ENCODE measurements at places on chromosomes 13 and 19.

GRCh38 chr13:98586400-98587345 lies 9.8 kb upstream of the STK24 start:
- no peak for DNase-seq

GRCh38 chr13:34391076-34391475 lies 551.0 kb upstream of the NBEA start:
- no peak for DNase-seq

DNA sequence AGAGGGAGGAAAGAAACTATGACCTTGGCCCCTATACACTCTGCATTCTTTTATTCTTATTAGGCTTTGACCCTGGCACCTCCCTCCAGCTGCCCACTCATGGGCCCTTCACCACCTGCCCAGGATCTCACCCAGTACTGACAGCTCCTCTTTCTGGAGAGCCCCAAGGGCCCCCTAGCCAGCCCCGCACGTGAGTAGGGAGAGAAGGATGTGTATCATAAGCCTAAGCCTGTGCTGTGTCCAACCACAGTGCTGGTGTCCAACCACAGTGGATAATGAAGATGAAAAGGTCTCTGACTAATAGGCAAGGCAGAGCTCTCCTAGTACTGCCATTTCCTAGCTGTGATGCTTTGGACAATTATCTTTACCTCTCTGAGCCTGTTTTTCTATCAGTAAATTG lies 4.2 kb downstream of the DMRTC2 start:
- no peak for DNase-seq

DNA sequence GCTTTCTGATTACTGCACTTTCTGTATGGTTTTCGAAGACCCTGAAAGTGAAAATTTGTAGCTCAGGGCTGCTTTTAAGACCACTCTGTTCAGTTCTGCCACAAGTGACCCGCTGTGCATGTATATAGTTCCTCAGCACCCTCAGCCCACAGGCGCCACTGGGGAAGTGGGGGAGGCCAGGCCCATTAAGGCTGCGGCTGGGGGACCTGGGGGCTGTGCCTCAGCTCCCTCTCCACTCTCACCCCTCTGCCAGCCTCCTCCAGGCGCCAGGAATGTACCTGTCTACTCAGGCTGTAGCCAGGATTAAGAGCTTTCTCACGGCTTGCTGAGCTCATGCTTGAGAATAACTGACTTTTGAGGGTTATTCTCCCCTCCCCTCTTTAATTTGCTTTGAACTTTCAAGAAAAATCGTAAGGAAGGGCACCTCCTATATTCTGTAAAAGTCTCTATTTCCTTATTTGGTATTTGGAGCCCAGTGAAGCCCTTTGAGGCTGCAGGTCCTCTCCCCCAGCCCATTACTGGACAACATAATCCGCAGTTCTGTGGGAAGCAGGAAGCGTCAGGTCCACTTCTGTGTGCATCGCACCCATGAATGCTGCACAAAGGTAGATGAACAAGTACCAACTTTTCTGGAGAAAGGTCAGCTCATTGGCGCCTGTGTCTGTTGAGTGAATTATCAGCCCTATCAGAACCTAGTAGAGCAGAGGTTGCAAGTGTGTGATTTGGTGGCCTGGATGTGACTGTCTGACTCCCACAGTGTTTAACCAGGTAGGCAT lies 29.6 kb downstream of the GJA3 start:
- no peak for DNase-seq

- DNase-seq = no peak
These were observed 1.3 kb downstream of the FCGRT start for GRCh38 chr19:49513746-49514118.

DNA sequence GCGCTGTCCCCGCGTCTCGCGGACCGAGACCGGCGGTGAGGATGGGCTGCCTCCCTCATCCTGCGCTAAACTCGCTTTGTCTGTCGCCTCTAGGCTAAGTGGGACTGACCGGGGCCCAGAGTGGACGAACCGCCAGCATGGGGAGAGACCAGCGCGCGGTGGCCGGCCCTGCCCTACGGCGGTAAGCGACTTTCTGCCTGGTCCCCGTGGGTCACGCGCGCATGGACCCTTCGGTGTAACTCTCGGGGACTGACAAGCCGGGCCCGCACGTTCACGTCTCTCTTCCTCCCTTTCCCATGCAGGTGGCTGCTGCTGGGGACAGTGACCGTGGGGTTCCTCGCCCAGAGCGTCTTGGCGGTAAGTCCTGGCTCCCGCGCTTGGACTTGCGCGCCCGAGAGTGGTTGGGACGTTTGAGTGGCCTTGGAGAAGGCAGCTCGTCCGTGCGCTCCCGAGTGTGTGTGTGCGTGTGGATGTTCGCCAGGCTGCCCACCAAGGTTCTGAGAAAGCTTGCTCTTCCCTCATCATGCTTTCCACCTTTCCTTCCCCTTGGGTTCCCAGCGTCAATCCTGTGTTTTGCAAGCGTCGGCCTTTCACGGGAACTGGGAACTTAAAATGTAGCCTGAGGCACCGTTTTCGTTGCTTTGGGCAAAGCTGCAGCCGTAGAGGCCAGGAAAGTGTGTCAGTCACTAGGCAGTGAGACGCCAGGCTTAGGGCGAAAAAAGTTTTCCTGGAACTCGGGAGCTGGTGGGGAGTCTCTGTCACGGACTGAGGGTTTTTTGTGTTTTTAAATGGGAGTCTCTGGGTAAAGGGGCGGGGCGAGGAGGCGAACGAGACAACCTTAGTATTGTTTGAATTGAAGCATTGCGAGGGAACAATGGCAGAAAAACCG lies 927 bp downstream of the COL4A2 start:
- no peak for DNase-seq

DNA sequence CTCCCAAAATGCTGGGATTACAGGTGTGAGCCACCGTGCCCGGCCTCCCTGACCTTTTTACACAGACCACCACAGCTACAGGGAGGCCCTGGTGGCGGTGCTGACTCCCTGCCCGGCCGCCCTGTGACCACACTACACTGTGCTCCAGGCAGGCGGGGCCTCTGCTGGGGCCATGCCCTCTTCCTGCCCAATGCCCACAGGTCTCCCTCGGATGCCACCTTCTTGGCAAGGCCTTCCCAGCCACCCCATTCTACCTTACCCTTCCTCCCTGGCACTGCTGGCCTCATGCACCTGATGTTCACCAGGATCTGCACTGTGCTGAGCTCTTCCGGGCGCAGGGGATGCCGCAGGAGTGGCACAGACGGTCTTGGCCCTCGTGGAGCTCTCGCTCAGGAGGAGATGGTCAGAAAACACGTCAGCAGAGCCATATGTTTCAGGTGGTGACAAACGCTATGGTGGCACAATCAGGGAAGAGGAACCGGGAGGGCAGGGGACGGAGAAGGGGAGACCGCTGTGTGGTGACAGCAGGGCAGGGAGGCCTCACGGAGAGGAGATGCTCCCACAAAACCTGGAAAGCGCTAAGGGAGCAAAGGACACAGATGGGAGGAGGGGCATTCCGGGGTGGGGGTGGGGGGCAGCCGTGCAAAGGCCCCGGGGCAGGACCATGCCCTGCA lies 4.1 kb downstream of the PIP5K1C start:
- no peak for DNase-seq

- DNase-seq = no peak
These were observed 5.5 kb upstream of the METTL21C start for GRCh38 chr13:102700088-102701031.

DNA sequence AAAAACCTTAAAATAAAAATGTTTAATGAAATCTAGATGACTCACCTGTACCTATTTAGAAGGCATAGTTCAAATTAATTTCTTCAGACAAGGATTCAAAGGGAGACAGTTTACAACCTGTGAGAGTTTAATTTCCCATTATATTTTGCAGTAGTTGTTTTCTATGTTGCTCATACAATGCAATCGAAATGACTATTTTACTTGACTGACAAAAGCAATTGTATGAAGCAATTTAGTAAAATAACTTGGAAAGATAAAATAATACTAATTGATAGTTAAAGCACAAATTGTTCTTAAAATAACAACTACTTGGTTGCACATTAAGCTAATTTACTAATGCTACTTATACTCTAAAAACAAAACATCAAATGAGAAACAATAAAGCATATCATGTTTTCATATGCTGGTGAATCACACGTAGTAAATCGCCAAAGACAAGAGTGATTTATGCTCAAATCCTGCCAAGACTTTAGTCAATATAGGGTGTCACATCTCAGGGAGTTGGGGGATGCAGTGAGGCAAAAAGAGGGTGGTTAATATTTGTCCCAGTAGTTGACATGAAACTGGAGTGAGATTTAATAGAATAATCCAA lies 6.4 kb downstream of the DACH1 start:
- no peak for DNase-seq

DNA sequence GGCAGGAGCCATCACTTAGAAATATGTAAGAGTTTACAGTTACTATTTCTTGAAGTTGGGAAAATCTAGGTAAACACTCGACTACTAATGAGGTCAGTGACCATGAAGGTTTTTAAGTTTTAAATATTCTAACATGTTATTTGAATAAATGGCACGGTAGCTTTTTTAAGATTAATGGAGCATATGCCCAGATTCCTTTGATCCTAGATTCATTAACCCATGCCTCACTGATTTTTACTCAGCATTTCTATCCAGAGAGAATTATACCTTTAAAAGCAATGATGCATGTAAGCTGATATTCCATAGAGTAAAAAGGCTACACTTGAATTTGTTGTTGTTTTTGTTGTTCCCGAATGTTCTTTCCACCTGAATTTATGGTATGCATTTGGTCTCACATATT lies 541.4 kb downstream of the DACH1 start:
- DNase-seq = no peak

- DNase-seq = no peak
These were observed 59.4 kb downstream of the SLC10A2 start for GRCh38 chr13:103006641-103007426.
